Endothelial cell of coronary artery (primary cell): ENCODE measurements at places on chromosomes 5 and 9. TPM values are rescaled to one million over a fixed set of nuclear protein-coding genes. Genes with fewer than 3 reads are reported as not detected.

The PCDHB5 gene
- total RNA-seq = 0.56 and 1.4 TPM in 2 replicates

The IL13 gene
- not detected in 2 replicates for total RNA-seq

The TLN1 gene
- total RNA-seq = 315 and 441 TPM in 2 replicates

The PCDHA1 gene
- under 0.01 TPM in 1 of 2 replicates, not detected in the other for total RNA-seq

The GAS1 gene
- total RNA-seq = 0.09 and 1.2 TPM in 2 replicates

The ZDHHC11 gene
- 0.18 and 0.75 TPM in 2 replicates for total RNA-seq

The MAMDC4 gene
- total RNA-seq = 0.81 and 4.9 TPM in 2 replicates

The PCDHGA10 gene
- 3.3 and 3.9 TPM in 2 replicates for total RNA-seq

The FAM170A gene
- not detected in 2 replicates for total RNA-seq

The PTTG1 gene
- 72.8 and 108 TPM in 2 replicates for total RNA-seq

The CDKN2B-AS1 gene
- 0.75 and 2.2 TPM in 2 replicates for total RNA-seq

The SCGB3A2 gene
- total RNA-seq = not detected in 2 replicates

The GMCL2 gene
- not detected in 2 replicates for total RNA-seq

The SOWAHA gene
- total RNA-seq = not detected in 2 replicates

The DMRTA1 gene
- 0.18 and 0.19 TPM in 2 replicates for total RNA-seq

The PHF24 gene
- not detected in 2 replicates for total RNA-seq

The PCDHB14 gene
- 1.3 and 1.6 TPM in 2 replicates for total RNA-seq
